GM23338 (cell line): ENCODE measurements at places on chromosomes 7 and 10. TPM values are rescaled to one million over a fixed set of nuclear protein-coding genes. Genes with fewer than 3 reads are reported as not detected.

HTR7 gene
- total RNA-seq, result 41.0 and 42.2 TPM in 2 replicates

HOXA13 gene
- not detected in 2 replicates for total RNA-seq

CARD11 gene
- total RNA-seq, result 29.0 and 32.9 TPM in 2 replicates

TRDMT1 gene
- total RNA-seq, result 30.8 and 37.7 TPM in 2 replicates

- DNase-seq, result no peak
- no peaks in the 10 kb centered on the region for H3K4me1 ChIP-seq
- no peaks in the 10 kb centered on the region for H3K36me3 ChIP-seq
- no peaks in the 10 kb centered on the region for H3K27me3 ChIP-seq
- H3K27ac ChIP-seq, result no peak overlapping the region
These were observed 41.8 kb downstream of the CAMK2B start for GRCh38 chr7:44283381-44284211.

DNA sequence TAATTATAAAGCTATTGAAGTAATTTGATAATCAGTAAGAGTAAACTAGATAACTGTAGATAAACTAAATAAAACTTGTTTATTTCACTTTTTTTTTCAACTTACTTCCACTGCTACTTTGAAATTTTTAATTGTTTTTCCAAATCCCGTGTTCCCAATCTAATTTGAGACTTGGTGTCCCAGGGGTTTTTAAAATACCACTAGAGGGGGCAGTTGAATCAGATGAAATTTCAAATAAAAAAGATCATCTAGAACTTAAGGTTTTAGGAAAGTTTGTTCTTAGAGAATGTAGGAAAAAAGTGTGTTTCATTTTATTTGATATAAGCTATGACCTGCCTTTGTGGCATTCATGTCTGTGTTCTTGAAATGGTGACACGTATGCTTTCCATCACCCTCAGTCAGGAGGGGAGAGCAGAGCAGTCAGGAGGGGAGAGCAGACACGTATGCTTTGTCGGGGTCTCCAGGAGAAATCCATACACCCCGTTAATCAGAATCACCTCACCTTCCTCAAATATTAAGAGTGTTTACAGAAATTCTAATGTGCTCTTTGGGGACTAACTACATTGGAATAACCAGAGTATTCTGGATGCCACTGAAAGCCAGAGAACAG, 49.9 kb downstream of the C10orf67 start:
- H3K27ac ChIP-seq, result no peak overlapping the region
- DNase-seq, result peak; percentile 62
- no peaks in the 10 kb centered on the region for H3K36me3 ChIP-seq
- H3K27me3 ChIP-seq, result no peaks in the 10 kb centered on the region

GRCh38 chr10:8137272-8137681, 82.8 kb downstream of the GATA3 start:
- no peaks in the 10 kb centered on the region for H3K36me3 ChIP-seq
- H3K27ac ChIP-seq, result no peak overlapping the region
- H3K27me3 ChIP-seq, result no peaks in the 10 kb centered on the region
- no peak for DNase-seq
- H3K4me1 ChIP-seq, result no peaks in the 10 kb centered on the region

GRCh38 chr7:6020371-6021286, 10.5 kb upstream of the ANKRD61 start:
- H3K4me3 ChIP-seq, result no peak overlapping the region
- DNase-seq, result no peak
- H3K36me3 ChIP-seq, result peaks cover 83% of the 10 kb centered on the region
- H3K27ac ChIP-seq, result peak overlapping the region; percentile 78
- no peaks in the 10 kb centered on the region for H3K4me1 ChIP-seq
- no peaks in the 10 kb centered on the region for H3K27me3 ChIP-seq
